ENCODE measurements at places on chromosomes 12 and 14. TPM values are rescaled to one million over a fixed set of nuclear protein-coding genes. Genes with fewer than 3 reads are reported as not detected.

APOLD1 gene
- 1.4 TPM for polyA plus RNA-seq

RFLNA gene
- polyA plus RNA-seq, result not detected

LRTM2 gene
- polyA plus RNA-seq, result not detected

OAS1 gene
- 9.0 TPM for polyA plus RNA-seq

MUCL1 gene
- polyA plus RNA-seq, result not detected

TOMM20L gene
- polyA plus RNA-seq, result not detected

Data from naive thymus-derived CD8-positive, alpha-beta T cell (primary cell).